Right ventricle myocardium inferior (tissue), 1 donor: ENCODE measurements at places on chromosomes 7 and 10.

DNA sequence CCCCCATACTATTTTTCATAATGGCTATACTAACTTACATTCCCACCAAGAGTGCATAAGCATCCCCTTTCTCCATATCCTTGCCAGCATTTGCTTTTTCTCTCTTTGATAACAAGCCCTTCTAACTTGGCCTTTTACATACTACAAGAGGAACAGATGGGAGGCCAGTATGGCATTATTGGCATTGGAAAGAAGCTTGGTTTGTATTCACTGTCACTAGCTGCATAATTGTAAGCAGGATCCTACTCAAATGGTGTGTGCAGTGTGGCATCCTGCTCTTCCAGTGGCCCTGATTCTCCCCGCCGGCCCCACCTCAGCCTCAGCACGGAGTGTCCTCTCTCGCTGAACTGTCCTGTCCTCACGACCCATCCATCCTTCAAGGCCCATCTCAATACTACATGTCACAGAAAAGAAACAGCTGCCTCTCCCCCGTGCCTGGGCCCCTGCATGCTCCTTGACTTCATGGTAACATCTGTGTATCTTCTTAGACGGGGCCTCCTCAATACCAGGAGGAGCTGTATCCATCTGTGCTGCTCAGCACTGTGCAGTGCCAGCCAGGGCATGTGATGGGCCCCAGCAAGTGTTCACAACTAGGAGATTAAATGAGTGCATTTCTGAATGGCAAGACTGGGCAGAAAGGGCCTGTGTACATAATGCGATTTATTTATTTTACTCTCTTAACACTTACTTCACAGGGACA is 205.2 kb downstream of the COBL start:
- DNase-seq, result no peak

DNA sequence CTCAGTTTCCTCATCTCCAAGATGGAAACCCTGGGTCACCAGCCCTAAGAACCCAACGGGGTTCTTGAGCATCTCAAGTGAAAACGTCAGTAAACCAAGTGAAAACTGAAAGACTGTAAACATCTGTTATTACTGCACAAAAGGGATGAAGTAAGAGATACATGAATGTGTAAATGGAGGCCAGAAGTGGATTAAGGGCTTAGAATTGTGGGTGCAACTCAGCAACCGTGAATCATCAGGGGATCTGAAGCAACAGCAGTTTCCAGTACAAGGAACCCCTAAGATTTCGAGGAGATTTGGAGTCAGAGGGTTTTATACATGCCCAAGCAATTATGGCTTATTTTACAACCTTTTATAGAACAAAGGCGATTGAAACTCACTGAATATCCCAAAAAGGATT is 95.7 kb upstream of the SVIL start:
- DNase-seq, result no peak

DNA sequence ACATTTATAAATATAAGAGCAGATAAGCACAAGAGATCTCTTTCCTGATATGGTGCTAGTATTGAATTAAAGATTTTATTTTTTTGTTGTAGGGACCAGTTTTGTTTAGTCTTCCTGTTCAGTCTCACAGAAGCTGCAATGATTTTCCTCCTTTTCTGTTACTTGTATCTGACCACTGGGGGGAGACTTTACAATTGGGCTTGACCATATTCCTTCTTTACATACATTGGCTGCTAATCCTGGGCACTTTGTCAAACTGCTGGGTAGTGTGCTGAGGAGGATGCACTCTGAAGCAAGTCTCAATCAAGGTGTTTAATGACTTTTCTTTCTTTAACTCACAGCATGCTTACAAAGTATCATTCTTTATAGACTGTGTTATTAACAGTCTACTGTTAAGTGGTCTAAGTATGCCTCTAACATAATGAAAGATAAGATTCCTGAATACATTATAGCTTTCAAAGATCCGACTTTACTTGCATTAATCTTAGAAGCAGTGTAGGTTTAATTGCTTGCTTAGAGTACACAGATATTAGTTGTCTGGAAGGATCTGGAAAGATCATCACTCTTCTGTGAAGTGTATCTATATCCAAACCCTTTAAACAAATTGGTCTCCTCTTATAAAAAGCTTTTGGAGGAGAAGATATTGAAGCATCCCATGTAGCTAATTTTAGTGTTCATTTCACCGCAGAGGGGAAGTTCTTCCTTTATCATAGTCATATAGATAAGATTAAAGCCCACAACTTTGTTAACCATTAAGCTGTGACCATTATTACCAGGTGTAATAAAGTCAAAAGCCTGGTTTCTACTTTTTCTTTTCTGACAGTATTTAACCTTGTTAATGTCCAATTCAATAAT is 3.1 kb downstream of the PALS2 start:
- no peak for DNase-seq

GRCh38 chr7:87926581-87927461 is 7.2 kb upstream of the ADAM22 start:
- no peak for DNase-seq

- no peak for DNase-seq
Observed at GRCh38 chr7:80312139-80312661, 177.6 kb downstream of the GNAI1 start.

- no peak for DNase-seq
Observed at GRCh38 chr10:97134110-97134509, 51.6 kb downstream of the SLIT1 start.

GRCh38 chr7:37249240-37249639 is 199.4 kb downstream of the ELMO1 start:
- DNase-seq, result no peak
